ENCODE measurements at places on chromosomes 3 and 15.

- peaks cover 23% of the 10 kb centered on the region for H3K27me3 ChIP-seq
- H3K4me3 ChIP-seq, result no peak overlapping the region
- no peaks in the 10 kb centered on the region for H3K36me3 ChIP-seq
- no peak overlapping the region for H3K27ac ChIP-seq
These were observed 9.3 kb upstream of the TM4SF18 start for GRCh38 chr3:149342413-149343380.

- no peaks in the 10 kb centered on the region for H3K36me3 ChIP-seq
- no peak overlapping the region for H3K27ac ChIP-seq
- DNase-seq, result no peak
- peaks cover 3% of the 10 kb centered on the region for H3K4me1 ChIP-seq
- no peaks in the 10 kb centered on the region for H3K27me3 ChIP-seq
These were observed 422.7 kb downstream of the PLCL2 start for GRCh38 chr3:17307482-17307881.

DNA sequence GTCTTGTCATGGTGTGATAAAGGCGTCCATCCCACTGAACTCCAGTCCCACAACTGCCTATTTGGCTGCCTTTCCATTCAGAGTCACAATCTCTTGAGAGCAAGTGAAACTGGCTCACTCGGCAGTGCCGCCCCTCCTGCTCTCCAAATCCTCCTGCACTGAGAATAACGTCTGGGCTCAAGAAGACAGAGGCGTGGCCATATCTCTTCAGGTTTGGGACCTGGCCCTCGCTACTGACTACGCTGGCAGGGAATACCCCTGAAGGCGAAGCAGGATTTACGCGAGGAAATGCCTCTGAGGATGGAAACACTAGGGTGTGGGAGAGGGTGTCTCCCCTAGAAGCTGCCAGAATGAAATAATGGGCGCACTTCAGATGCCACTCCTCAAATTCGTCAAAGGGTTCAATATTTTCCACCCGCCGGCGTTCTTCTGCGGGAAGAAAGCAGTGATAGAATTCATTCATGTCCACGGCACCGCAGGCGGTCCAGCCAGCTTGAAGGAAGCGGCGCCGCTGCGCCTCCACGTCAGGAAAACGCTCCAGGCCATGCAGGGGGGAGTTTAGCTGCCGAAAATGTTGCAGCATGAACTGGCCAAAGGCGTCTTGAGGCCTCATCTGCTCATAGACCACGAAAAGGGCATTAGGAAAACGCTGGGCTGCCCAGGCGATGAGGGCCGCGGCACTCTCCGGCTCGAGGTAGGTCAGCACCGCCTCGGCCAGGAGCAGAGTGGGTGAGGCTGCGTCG, 985 bp downstream of the LCMT2 start:
- H3K36me3 ChIP-seq, result peaks cover 36% of the 10 kb centered on the region
- peak; percentile 26 for DNase-seq
- peaks cover 35% of the 10 kb centered on the region for H3K4me1 ChIP-seq
- H3K4me3 ChIP-seq, result peak overlapping the region; percentile 93

DNA sequence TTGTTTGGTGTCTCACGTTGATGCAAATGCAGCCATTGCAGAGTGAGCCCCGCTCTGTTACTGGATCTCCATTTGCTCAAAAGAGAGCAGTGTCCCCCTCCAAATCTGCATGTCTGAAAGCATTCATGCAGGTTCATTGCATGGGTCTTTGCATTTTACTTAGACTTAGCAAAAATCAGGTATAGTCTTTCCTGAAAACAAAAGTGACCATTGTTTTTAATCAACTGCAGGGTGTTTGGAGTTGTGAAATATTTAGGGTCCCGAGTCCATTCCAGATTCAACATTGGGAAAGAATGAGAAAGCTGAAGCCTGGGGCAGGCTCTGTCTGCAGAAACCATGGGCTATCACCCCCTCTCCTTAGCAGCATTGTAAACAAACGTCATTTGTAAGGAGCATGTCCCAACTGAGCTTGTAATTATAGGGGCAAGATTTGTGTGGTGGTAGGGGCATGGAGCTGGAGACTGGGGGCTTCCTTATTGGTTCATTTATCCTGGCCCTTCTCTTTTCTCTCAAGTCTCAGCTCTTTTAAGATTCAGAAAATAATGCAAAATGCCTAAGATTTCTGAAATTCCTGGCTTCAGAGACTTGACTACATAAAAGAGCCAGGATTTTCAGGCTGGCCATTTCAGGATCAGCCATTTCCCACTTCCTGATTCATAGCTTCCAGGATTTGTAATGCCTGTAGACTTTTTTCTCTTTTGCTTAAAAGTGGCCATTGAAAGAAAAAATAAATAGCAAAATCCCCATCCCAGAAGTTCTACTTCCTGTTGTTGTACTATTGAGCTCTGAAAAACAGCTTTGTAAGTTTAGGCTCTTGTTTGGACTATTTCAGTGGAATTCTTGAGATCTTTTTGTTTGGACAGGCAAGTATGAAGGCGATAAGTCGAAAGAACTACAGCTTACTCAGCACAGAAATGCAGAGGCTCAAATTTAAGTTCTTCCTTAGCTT, 23.0 kb downstream of the IGF1R start:
- DNase-seq, result no peak
- no peak overlapping the region for H3K4me3 ChIP-seq

DNA sequence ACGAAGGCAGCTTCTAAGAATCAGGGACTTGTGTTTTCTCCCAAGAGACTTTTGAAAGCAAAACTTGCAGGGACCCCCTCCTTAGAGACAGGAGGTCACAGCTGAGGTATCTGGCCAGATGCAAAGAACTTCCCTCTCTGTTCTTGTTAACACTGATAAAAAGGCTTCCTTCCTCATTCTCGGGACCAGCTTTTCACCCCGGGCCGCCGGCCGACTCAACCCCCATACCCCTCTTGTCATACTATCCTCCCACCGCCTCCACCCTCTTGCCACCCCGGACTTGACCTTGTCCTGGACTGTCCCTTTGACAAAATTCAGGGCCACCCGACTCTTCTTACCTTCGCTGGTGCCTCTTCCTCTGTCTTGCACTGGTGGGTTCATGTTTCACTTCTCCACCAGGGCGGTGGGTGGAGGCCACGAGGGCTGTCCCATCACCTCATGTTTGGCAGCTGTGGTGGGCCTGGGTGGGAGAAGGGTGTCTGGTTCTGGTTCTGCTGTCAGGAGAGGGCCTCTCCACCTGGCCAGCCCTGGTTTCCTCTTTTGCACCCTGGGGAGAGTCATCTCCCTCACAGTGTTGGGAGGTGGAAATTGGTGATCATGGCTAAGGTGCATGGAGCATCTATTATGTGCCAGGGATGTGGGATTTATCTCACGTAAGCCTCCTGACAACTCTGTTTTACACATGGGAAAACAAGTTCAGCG, 32.5 kb downstream of the BHLHE40 start:
- no peak overlapping the region for H3K4me3 ChIP-seq
- H3K27me3 ChIP-seq, result peaks cover 27% of the 10 kb centered on the region
- H3K36me3 ChIP-seq, result no peaks in the 10 kb centered on the region

GRCh38 chr3:72998466-72998865, 1.9 kb downstream of the PPP4R2 start:
- no peaks in the 10 kb centered on the region for H3K27me3 ChIP-seq
- H3K36me3 ChIP-seq, result peaks cover 37% of the 10 kb centered on the region

All from activated naive CD4-positive, alpha-beta T cell treated with anti-CD3 and anti-CD28 coated beads, Interleukin-2, amount 10 ng/mL, durations not matched to agents 7 days and 5 days (primary cell).